Hematopoietic multipotent progenitor cell treated with erythropoietin and hydrocortisone succinate and interleukin-3 and kit ligand, for 6 days (in vitro differentiated cells): ENCODE measurements at places on chromosomes 7 and 10.

GRCh38 chr7:100124301-100125230 lies 2.2 kb upstream of the MBLAC1 start:
- peak; percentile 76 for DNase-seq

DNA sequence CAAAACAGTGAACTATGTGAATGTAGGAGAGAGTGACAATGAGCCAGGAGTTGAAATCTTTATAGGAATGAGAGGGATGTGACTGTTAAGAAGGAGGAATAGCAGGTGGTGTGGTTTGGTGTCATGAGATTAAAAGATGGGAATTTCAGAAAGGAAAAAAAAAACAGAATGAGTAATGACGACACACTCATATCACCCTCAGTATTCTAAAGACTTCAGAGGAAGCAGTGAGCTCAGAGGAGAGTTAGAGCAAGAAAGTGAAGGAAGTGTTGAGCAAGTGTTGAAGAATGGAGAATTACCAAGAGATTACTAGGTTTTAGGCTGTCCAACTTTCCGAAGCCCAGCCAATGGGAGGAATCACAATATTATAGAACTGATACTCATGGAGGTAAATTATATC lies 220.5 kb upstream of the HGF start:
- no peak for DNase-seq

DNA sequence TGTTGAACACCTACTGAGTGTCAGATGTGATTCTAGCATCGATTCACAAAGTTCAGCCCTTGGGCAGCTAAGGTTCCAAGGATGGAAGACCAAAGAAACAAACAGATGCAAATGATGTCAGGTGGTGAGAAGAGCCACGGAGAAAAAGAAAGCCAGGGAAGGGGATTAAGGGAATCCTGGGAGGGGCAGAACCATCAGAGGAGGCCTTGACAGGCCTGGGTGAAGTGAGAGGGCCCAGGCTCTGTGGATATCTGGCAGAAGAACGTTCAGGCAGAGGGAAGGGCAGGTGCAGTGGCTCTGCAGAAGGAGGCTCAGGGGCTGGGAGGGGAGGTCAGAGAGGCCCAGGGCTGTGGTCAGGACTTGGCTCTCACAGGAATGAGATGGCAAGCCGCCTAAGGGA lies 90.4 kb downstream of the C10orf105 start:
- DNase-seq = no peak

- no peak for DNase-seq
Observed at GRCh38 chr7:84536271-84536870, 341.8 kb upstream of the SEMA3A start.

- DNase-seq = no peak
Observed at GRCh38 chr7:138825049-138825721, 27.2 kb upstream of the ATP6V0A4 start.

DNA sequence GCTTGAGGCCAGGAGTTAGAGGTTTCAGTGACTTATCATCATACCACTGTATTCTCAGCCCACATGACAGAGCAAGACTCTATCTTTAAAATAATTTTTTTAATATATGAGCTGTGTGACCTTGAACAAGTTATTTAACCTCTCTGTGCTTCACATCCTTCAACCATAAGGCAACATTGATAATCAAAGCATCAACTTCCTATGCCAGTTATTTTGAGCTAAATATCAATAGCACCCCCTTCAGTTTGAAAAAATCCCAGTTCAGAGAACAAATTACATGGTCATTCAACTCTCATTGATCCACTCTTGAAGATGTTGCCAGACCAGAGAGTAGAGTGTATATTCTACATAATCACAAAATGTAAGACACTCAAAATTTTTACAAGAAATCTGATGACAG lies 53.0 kb downstream of the ASNS start:
- DNase-seq = peak; percentile 10

- DNase-seq = no peak
Observed at GRCh38 chr10:98525969-98526368, 79.2 kb upstream of the HPS1 start.

DNA sequence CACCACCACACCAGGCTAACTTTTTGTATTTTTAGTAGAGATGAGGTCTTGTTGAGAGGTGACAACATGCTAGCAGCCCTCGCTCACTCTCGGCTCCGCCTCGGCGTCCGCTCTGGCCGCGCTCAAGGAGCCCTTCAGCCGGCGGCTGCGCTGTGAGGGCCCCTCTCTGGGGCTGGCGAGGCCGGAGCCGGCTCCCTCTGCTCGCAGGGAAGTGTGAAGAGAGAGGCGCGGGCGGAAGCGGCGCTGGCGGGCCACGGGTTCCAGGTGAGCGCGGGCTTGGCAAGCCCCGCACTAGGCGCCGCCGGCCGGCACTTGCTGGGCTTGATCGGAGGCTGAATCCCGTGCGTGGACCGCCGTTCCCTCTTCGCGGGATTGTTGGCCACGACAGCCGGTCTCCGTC lies 83.0 kb downstream of the EEPD1 start:
- no peak for DNase-seq

GRCh38 chr10:69276503-69276902 lies 1.8 kb upstream of the HK1 start:
- no peak for DNase-seq

GRCh38 chr7:66769833-66770512 lies 29.4 kb downstream of the RABGEF1 start:
- DNase-seq = no peak

DNA sequence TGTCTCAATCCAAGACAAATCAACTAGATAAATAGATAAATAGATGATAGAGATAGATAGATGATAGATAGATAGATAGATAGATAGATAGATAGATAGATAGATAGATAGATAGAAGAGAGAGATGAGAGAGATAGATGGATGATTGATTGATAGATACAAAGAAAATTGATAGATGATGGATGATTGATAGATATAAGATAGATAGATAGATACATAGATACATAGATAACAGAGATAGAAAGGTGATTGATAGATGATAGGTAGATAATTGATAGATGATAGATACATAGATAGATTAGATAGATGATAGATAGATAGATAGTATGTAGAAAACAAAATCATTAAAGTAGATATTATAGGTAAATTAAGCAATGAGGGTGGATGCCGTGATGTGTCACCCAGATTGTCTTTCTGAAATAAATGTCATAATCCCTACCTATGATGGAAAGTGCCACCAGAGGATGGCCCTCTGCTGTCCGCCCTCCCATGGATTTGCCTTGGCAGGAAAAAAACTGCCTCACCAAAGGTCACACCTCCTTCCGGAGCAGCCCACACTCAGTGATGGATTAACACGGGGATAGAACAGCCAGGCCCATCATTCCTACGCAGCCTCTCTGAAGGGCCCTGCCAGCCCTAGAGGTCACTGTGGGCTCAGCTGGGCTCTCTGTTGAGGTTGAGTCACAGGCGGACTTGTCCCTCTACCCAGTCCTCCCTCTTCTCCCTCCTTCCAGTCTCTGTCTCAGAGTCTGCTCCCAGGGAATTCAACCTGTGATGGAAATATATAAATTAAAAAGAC lies 50.8 kb downstream of the KCNH2 start:
- no peak for DNase-seq

DNA sequence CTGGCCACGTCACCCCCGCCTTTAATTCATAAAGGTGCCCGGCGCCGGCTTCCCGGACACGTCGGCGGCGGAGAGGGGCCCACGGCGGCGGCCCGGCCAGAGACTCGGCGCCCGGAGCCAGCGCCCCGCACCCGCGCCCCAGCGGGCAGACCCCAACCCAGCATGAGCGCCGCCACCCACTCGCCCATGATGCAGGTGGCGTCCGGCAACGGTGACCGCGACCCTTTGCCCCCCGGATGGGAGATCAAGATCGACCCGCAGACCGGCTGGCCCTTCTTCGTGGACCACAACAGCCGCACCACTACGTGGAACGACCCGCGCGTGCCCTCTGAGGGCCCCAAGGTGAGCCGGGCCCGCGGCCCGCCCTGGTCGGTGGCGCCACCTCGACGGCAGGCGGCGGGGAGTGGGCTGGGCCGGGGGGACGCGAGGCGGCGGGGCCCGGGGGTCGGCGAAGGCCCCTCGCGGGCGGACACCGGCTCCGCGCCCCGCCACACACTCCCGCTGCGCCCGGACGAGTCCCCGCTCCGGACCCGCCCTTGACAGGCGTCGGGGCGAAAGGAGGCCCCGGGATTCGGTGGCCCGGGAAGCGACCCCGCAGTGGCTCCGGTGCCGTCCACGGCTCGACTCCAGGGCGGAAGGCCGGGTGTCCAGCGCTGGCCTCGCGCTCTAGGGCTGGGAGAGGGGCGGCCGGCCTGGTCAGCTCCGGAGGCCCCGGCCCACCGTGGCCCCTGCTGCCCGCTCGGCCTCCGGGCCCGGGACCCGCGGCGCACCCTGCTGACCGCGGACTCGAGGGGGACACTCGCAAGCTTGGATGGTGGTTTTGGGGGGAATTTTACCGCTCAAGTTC lies 557 bp downstream of the BAG3 start:
- DNase-seq = peak; percentile 16

GRCh38 chr7:107615910-107616680 lies 36.0 kb downstream of the BCAP29 start:
- DNase-seq = no peak

DNA sequence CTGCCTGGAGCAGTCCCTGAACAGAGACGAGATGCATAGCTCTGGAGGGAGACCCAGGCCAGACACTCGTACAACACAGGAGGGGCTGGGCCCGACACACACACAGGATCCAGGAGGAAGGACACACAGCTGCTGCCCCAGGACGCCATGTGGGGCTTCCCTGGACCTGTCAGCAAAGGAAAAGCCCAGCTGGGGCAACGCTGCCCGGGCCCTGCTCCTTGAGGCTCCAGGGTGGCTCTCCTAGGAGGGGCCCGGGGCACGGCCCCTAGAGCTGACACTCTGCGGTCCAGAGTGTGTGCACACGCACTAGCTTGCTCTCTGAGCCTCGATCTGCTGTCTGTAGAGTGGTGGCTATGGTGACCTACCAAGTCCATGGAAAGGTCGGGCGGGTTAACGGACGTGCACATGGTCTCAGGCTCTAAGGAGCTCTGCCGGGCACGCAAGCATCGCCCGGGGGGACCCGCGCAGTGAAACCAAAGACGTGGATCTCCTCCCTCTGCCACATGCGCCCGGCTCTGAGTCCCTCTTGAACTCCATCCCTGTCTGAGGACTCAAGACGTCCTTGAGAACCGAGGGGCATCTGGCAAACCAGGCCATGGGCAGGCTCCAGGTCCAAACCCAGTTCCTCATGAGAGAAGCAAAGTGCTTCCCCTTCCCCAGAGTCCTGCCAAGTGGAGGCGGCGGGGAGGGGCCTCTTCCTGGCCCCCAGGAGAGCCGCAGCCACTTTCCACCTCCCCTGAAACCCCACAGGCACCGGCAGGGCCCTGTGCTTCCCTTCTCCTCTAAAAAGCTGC lies 279.0 kb downstream of the ELFN1 start:
- DNase-seq = no peak

DNA sequence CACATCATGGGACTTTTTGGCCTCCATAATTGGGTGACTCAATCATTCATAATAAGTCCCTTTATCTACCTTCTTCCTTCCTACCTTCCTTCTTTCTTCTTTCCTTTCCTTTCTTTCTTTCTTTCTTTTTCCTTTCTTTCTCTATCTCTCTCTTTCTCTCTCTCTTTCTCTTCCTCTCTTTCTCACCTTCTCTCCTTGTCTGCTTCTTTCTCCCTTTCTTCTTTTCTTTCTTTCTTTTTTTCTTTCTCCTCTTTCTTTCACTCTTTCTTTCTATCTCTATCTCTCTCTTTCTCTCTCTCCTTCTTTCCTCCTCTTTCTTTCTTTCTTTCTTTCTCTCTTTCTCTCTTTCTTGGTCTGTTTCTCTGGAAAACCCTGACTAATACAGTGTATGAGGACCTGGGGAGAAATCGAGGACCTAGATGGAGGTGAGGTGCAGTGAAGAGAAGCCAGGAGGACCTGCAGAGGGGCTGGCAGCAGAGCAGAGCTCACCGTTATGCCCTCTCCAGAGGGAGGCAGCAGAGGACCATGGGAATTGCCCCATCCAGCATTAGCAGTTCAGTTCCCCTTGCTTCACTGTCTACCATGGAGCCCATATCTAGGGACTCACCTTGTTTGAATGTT lies 52.7 kb upstream of the BTRC start:
- DNase-seq = peak; percentile 82
